ENCODE measurements at places on chromosomes 3 and 15.
A peak's percentile ranks its signal among the peaks of the same experiment; 100 is the strongest.

GRCh38 chr3:32399030-32399620, 7.5 kb downstream of the CMTM7 start:
- DNase-seq: no peak

GRCh38 chr3:31432897-31433678, 99.6 kb upstream of the STT3B start:
- DNase-seq: no peak

GRCh38 chr3:13498354-13499060, 18.4 kb downstream of the HDAC11 start:
- no peak for DNase-seq

GRCh38 chr3:197958346-197958745, 1.7 kb upstream of the LMLN start:
- DNase-seq: no peak

- DNase-seq: no peak
These were observed 20.2 kb upstream of the PLXNA1 start for GRCh38 chr3:126962756-126963155.

GRCh38 chr3:101453961-101454360, 59.1 kb downstream of the SENP7 start:
- no peak for DNase-seq

- no peak for DNase-seq
These were observed 83.6 kb downstream of the SMAD6 start for GRCh38 chr15:66785637-66786036.

- DNase-seq: no peak
These were observed 104.5 kb downstream of the RPLP1 start for GRCh38 chr15:69557020-69557706.

GRCh38 chr15:33411596-33412540, 101.1 kb downstream of the RYR3 start:
- DNase-seq: no peak

GRCh38 chr3:53188136-53188685, 27.2 kb downstream of the PRKCD start:
- no peak for DNase-seq

- DNase-seq: no peak
These were observed 808.2 kb downstream of the SQOR start for GRCh38 chr15:46442901-46443590.

- DNase-seq: no peak
These were observed 2.2 kb downstream of the ST6GAL1 start for GRCh38 chr3:186932281-186933181.

DNA sequence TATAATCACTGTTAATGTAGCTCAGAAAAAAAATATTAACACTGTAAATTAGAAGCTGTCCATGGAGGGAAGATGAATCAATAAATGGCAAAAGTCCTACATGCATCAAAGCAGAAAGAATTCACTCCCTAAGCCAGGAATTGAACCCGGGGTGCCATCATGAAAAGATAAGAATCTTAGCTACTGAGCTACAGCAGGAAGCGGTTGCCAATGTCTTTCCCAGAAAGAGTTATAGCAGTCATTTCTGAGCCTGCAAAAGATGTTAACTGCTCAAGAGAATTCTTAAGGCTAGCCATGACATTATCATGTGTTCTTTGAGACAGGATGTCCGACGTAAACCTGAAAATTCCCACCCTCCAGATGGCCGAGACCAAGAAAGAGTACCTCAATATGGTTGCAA, 47.4 kb upstream of the MKRN3 start:
- no peak for DNase-seq

GRCh38 chr15:71434774-71435173, 319.5 kb downstream of the THSD4 start:
- DNase-seq: no peak

DNA sequence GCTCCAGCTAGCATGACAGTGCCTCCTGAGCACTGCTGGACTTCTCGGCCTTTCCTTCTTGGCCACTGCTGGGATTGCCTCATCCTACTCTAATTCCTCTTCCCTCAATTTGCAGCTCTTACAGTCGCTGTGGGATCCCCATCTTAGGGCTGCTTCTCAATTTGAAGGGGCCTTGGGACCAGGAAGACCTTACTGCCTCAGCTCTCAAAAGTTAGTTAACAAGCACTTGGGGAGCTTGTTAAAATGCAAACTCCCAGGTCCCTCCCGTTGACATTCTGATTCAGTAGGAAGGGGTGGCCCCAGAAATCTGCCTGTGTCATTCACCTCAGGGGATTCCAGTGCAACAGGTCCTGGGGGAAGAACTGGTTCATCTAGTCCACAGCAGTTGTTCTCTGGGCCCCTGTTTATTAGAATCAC, 14.8 kb downstream of the BDH1 start:
- DNase-seq: no peak

DNA sequence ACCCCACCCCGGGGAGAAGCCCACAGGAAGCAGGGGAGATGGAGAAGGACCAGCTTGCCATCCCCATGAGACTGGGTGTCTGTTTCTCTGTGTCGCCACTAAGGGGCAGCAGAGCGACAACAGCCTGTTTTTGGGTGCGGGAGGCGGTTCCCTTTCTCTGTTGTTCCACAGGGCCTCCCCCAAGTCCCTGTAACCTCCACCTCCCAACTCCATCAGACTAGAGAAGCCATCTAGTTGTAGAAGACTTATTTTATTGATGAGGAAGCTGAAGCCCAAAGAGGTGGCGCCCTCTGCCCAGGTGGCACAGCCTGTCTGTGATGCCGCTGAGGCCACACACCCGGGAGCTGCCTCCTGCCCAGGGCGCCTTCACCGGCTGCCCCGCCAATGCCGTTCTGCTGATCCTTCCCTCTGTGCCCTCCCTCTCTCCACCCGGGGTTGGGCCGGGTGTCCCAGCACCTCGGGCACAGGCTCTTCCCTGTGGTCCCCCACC, 3.9 kb upstream of the CCDC9B start:
- peak; percentile 36 for DNase-seq

DNA sequence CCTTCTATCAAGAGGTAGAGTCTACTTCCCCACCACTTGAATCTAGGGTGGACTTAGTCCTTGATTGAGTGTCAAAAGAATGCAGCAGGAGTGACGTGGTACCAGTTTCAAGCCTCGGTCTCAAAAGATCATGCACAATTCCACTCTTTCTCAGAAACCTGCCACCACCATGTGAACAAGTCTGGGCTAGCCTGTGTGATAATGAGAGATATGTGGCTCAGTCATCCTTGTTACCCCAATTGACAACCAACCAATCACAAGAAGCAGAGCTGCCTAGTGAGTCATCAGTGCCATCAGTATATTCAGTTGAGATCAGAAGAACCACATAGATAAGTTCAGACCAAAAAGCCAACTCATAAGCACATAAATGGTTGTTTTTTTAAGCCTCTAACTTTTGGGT, 374.5 kb downstream of the IL20RB start:
- DNase-seq: no peak

DNA sequence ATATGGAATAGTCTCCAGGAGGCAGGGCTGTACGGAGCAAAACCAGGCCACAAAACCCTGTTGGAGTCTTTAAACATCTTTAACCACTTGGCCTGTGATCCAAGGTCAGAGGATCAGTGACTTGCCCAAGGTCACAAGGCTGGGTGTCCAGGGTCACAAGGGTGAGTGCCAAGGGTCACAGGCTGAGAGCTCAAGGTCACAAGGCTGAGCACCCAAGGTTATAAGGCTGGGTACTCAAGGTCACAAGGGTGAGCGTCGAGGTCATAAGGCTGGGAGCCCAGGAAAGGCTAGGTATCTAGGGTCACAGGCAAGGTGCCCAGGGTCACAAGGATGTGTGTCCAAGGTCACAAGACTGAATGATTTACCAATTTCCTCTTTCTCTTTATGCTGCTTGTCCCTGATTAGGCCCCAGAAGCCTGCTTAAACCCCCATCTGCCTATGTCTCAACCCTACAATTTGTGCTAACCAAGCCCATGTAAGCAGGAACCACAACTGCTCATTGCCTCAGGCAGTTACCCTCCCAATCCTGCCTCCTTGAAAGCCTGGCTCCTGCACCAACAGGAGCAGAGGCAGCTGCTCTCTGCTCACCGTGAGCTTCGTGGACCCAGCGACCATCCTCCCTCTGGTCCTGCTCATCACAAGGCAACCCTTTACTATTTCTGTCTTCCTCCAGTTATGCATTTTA, 51.5 kb downstream of the MGLL start:
- no peak for DNase-seq

- no peak for DNase-seq
These were observed 614.3 kb downstream of the DIPK2A start for GRCh38 chr3:144585953-144586352.

- DNase-seq: no peak
These were observed 612.2 kb upstream of the GOLIM4 start for GRCh38 chr3:168707900-168708299.

GRCh38 chr3:138824114-138824506, 10.6 kb downstream of the PIK3CB start:
- no peak for DNase-seq

DNA sequence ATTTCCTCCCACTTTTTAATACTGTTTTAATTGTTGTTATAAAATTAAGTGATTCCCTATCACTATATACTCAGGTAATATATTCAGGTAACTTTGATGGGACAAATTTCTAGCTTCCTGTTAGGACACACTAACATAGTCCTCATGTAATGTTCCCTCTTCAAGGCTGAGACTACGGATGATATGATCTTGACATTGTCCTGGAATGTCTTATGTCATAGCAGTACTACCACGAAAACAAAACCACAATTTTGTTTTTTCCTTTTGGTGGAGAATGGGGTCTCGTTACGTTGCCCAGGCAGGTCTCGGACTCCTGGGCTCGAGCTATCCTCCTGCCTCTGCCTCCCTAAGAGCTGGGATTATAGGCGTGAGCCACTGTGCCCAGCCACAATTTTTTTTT, 26.8 kb upstream of the IP6K2 start:
- DNase-seq: no peak

- no peak for DNase-seq
These were observed 101.6 kb downstream of the SLC25A26 start for GRCh38 chr3:66322436-66322835.

DNA sequence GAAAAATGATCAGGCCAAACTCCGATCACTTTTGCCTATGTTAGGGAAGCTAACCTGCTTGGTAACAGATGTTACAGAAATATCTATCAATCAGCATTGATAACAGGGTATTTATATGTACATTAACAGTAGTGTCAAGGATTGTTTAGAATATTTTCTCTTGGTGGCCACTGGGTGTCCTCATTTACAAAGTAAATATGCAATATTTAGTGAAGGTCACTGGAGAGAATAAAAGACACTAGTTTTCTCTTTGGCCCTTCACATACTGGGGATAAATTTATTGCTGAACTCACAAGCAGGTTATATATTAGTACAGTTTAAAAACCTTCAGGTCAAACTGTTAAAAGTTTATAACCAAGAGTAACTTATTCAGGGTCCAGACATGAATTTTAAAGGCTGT, 69.0 kb downstream of the TIGIT start:
- no peak for DNase-seq

DNA sequence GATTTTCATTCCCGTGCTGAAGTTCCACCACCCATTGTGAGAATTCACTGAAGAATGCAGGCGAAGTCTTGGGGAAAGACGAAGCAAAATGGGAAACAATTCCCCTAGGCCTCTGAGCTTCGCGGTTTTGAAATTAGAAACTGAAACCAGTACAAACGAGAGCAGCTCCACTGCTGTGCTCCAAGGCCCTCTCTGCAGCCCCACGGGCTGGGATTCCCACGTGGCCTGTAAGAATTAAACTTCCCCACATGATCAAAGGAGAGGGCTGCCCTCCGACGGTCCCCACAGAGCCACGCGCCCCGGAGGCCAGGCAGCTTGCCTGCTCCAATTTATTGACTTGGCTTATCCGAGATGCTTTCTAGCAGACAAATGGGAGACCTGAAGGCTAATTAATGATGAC, 144.0 kb downstream of the GREM1 start:
- no peak for DNase-seq

- no peak for DNase-seq
These were observed 1.1 kb upstream of the UBE2E1 start for GRCh38 chr3:23804441-23805209.

- no peak for DNase-seq
These were observed 47.5 kb upstream of the TM4SF1 start for GRCh38 chr3:149424918-149425317.

- DNase-seq: no peak
These were observed 58.2 kb downstream of the C3orf70 start for GRCh38 chr3:185094697-185095096.

- DNase-seq: no peak
These were observed 24.4 kb upstream of the PLSCR2 start for GRCh38 chr3:146493761-146494160.

DNA sequence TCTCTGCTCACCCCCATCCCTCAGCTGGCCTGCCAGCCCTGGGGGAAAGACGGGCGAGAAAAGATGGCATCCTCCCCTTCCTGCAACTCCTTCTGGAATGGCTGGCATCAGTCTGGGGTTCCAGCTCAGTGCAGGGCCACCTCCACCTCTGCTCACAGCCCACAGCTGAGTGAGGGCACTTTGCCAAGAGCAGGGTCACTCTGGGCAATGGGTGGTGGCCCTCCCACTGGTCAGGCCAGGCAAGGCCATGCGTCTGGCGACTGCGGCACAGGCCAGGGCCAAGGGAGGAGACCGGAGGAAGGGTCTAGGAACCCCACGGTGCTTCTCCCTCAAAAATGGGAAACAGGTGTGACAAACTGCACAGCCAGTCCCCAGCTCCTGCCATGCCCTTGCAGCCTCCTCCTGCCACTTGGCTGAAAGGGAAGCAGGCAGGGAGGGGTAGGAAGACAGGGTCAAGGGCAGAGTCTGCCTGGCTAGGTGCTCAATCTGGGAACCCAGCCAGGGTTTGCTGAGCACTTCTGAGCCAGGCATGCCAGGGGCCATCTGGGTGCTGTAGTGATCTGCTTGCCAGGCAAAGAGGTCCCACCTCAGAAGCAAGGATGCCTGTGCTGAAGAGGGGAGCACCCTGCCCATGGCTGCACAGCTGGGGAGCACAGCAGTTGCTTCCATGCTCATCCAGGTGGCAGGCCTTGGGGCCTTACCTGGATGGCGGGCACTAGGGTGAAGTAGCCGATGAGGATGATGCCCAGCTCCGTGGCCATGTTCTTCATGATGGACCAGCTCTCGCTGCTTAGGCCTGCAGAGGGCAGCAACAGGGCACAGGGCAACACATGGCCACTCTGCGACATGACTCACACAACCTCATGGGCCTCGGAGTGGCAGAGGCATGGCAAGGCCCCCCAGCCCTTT, 41.2 kb downstream of the PTPN23 start:
- DNase-seq: no peak

GRCh38 chr15:80507131-80507530, 102.9 kb downstream of the ARNT2 start:
- DNase-seq: no peak

GRCh38 chr3:54633444-54634121, 294.3 kb downstream of the LRTM1 start:
- DNase-seq: no peak

DNA sequence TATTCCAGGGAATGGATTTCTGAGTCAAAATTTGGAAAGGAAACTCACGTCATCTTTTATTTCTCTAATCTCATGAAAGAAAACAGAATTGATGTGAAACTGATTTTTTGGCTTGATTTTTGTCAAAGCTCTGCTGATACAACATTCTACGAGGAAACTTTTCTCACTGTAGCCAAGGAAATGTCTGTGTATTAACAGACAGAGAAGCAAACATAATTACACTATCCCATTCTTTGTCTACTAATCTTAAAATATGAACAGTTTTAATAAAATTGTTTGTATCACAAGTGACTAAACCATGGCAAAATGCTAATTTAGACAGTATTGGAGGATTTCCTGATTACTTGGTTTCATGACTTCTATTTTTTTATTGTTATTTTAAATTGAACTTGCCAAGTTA, 1437.0 kb downstream of the OTOL1 start:
- DNase-seq: no peak

GRCh38 chr3:46252980-46253379, 10.7 kb downstream of the CCR3 start:
- DNase-seq: no peak

- DNase-seq: no peak
These were observed 17.9 kb downstream of the PAK6 start for GRCh38 chr15:40256638-40257235.

Data from stimulated activated CD8-positive, alpha-beta memory T cell treated with anti-CD3 and anti-CD28 coated beads, Interleukin-2, amount 100 ng/mL, for 1 hour (primary cell).